Cortex of kidney (tissue), 1 donor: ENCODE measurements at places on chromosomes 7 and 10.

GRCh38 chr7:33836797-33837355, 68.5 kb upstream of the BMPER start:
- DNase-seq = no peak

- no peak for DNase-seq
These were observed 6.0 kb downstream of the LEP start for GRCh38 chr7:128247108-128247507.

DNA sequence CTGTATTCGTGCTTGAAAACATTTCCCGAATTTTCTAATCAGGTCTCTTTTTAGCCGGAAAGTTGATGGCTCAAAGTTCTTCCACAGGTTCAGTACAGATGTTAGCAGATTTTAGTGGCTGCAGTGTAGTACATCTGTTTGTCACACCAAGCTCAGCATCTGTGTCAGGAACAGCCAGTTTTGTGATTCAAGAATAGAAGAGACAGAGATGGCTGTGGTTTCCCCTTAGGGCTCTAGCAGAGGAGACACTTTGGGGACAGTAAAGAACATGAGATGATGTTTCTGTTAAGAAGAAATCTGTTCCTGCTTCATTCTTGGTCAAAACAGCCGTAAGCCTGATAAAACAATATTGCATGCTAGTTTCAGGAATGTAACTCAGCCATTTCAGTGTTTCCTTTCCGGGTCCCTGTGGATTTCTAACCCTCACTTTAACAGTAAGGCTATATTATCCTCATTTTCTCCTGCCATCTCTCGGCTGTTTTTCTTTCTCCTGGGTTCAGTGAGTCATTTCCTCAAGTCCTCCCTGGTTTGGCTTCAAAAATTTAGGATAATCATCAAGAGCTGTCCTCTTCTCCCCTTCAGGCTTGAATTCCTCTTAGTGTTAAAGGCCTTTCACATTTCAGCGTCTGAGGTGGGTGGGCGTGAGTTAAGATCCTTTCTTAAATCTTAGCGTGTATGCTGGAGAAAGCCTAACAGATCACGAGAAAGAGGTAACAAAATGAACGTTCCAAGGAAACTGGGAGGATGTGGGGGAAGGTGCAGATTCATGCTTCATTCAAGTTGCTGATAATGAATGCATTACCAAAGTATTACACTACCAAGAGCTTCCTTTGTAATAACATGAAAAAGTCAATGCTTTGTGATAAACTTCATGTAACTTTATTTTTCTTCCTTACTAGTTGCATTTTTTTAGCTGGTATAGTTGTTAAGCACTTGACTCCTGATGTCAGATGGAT, 37.1 kb upstream of the BICC1 start:
- DNase-seq = no peak

- no peak for DNase-seq
These were observed 57.9 kb upstream of the INSYN2A start for GRCh38 chr10:127254276-127254675.

DNA sequence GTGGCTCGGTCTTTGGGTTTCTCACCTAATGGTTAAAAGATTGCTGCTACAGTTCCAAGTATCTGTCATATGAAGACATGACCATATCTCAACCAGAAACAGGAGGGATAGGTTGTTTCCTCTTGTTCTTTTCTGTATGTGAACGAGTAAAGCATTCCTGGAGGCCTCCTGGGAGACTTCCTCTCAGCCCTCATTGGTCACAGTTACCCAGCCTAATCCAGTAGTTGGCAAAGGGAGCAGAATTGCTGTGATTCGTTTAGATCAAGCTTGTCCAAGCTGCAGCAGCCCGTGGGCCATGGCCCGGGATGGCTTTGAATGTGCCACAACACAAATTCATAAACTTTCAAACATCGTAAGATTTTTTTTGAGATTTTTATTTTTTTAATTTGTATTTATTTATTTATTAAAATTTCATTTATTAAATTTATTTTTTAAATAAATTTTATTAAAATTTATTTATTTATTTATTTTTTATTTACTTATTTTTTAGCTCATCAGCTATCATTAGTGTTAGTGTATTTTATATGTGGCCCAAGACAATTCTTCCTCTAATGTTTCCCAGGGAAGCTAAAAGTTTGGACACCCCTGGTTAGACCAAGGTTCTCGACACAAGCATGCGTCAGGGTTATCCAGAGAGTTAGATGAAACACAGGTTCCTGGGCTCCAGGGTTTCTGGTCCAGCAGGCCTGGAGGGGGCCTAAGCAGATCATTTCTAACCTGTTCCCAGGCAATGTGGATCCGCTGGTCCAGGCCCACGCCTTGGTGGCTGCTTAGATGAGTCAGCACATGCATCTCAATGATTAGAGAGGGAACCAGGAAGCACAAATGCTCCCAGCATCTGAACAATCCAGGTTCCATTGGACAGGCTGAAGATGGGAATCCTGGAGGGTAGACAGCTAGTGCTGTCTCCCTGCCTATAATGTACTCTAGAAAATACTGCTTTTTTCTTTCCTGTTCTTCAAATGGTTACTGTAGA, 25.6 kb downstream of the CDC123 start:
- DNase-seq = no peak

DNA sequence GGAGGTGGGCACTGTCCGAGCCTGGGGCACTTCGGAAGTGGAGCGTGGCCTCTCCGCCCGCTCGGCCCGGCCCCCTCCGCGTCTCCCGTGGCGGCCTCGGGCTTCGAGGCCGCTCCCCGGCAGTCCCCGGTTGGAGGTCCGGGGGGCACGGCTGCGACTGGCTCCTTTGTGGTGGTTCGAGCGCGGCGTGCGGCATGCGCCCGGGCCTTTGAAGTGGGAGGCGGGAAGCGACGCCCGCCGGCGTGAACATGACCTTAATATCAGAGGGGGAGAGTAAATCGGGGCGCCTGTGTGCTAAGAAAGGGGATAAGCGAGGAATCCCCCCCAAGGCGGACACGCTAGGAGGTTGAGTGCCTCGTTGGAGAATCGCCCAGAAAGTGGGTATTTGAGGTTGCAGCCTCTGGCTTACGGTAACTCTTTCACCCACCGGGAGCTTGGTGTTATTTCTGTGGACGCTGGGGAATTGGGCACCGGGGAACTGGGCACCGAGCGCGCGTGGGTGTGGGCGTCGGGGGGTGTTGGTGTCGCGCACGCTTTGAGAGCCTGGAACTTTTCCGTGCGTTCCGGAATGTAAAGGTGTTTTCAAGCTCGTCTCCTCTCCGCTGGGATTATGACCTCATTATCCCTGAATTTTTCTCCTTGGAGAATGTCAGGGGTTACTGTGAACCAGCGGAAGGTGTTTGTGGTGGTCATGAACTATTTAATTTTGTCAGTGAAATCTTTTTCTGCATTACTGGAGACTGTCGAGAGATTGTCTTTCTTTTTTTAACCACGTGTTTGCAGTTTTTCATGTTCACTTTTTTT, 660 bp downstream of the SUV39H2 start:
- DNase-seq = no peak

DNA sequence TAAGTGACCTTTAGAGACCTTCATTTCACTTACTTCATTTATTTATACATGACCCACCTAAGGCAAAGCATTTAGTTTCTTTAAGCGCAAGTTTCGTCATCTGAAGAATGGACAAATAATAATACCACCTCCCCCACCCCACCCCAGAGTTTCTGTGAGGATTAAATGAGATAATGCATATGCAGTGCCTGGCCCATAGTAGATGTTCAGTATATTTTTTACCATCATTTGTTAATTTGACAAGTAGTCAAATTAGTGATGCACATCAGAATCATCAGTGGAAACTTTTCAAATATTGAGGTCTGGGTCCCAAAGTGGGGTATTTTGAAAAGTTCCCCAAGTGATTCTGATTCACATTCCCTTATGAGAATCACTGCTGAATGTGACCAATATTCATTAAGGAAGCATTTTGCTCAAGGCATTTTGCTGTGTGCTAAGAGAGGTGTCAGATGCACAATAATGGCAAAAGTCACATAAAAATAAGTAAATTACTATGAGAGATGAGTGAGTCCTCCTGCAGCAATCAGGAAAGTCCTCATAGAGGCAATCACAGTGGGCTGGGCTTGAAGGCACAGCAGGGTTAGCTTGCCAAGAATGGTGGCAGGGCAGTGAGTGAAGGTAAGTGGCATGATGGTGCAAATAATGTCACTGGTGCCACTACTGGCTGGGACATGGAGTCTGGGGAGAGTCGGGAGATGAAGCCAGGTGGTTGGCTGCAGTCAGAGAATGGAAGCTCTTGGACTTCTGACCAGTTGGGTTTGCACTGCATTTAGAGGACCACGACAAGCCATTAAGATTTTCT, 244.1 kb downstream of the PTEN start:
- no peak for DNase-seq

DNA sequence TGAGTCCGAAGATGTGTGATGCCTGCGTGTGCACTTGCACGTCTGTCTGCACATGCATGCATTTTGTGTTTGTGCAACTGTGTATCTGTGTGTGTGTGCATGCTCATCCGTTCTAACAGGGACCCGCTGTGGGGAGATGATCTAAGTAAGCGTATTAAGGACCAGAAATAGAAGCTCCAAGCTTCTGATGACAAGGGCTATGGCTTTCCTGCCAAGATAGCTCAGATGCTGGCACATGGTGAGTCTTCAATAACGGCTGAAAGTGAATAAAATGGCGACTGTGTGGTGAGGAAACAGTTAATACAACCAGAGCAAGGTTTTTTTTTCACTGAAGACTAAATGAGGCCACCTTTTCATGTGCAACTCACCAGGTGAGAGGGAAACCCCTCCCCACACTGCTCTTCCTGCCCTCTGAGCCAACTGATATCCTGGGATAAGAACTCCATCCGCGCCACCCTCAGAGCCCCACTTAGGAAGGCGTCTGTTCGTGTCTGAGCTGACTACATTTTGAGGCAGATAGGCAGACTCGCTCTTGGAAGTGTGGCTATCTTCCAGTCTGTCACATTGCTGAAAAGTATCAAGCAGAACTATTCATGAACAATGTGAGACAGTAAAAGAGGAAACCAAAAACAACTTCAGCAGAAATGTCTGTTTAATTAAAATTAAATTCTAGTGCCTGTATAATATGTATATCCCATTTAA, 47.4 kb upstream of the TCERG1L start:
- DNase-seq = no peak

GRCh38 chr10:75978213-75978612, 546.8 kb downstream of the LRMDA start:
- DNase-seq = no peak

GRCh38 chr7:152636441-152636840, 39.5 kb downstream of the XRCC2 start:
- no peak for DNase-seq

- DNase-seq = no peak
These were observed 204.4 kb upstream of the TMEM72 start for GRCh38 chr10:44706745-44707144.

- no peak for DNase-seq
These were observed 43.4 kb upstream of the DNAJB6 start for GRCh38 chr7:157293413-157293788.

DNA sequence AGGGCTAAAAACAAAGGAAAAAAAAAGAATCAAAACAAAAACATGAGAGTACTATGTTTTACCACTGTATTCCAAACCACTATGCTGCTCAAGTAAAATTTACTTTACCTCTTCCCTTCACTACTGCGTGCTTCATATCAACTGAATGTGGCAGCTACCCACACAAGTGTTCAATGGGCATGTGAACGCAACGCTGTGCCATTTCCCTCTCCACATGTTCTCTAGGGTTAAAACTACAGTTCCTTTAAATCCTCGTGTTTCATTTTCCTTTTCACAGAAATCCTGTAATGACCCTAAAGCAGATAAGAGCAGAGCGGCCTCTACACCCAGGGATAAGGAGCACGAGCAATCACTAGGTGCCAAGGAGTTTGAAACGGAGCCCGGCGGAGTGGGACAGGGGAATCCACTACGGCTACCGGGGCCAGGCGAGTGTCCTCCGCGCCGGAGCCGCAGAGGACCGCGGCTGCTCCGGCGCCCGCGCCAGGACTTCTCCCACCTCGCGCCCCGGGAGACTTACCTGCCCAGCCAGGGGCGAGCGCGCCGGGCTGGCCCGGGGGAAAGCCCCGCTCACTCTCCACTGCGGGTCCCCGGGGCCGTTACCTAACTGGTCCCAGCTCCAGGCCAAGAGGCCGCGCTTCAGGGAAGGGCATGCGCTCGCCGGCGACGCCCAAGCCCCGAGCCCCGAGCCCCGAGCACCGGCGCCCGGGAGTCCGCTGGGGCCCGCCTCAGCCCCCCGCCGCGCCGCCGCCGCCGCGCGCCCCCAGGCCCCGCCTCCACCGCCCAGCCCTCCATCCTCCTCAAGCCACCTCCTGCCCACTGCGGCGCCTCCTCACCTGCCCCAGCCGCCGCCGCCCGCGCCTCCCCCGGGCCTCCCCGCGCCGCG, 711 bp downstream of the NAMPT start:
- DNase-seq = no peak

DNA sequence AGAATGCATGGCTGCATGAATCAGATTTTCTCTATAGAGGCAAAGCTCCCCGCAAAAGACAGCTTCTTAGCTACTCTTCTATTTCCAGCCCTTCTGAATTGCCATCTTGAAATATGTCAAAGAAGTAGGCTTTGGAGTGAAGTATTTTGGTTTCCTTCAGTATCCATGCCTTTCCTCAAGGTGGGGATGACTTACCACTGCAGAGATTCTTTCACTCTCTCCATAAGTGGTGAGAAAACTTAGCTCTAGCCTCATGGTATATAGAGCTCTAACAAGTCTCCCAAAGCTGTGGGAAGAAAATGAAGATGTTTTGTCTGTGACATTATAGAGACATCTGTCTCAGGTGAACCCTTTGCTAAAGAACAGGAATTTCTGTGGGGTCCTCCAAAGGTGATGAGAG, 89.6 kb upstream of the ITGB1 start:
- no peak for DNase-seq

DNA sequence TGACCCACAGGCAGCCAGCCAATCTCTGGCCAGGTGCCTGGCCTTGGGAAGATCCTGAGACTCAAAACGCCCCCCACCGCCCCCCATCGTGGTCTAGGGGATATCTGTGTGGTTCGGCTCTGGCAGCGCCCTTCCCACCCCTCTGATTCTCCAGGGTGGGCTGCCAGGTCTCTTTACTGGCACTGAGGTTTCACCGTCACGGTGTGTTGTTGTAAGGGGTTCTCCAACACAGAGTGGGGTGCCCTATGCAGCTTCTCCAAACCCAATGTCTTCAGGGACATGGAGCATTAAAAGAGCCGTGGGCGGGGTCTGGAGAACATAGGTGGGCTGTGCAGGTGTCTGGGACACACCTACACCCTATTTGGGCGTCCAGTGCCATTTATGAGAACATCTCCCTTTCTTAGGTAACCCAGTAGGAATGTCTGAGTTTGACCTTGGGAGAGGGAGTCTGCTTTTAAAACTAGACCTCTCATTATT, 1.5 kb downstream of the MAFK start:
- no peak for DNase-seq

DNA sequence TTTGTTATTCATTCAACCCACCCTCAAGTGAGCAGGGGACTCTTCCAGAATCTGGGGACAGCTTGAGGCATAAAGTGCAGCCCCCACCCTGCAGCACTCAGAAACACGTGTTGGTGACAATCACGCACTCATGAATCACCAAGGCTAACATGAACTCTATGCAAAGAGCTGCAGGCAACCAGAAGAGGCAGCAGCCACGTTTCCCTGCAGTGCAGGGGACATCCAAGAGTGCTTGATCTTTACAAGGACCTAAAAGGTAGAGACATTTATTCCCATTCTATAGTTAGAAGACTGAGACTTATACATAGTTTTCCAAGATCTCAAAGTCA, 135.2 kb upstream of the GDF10 start:
- no peak for DNase-seq
